ENCODE measurements at places on chromosomes 7 and 10.

DNA sequence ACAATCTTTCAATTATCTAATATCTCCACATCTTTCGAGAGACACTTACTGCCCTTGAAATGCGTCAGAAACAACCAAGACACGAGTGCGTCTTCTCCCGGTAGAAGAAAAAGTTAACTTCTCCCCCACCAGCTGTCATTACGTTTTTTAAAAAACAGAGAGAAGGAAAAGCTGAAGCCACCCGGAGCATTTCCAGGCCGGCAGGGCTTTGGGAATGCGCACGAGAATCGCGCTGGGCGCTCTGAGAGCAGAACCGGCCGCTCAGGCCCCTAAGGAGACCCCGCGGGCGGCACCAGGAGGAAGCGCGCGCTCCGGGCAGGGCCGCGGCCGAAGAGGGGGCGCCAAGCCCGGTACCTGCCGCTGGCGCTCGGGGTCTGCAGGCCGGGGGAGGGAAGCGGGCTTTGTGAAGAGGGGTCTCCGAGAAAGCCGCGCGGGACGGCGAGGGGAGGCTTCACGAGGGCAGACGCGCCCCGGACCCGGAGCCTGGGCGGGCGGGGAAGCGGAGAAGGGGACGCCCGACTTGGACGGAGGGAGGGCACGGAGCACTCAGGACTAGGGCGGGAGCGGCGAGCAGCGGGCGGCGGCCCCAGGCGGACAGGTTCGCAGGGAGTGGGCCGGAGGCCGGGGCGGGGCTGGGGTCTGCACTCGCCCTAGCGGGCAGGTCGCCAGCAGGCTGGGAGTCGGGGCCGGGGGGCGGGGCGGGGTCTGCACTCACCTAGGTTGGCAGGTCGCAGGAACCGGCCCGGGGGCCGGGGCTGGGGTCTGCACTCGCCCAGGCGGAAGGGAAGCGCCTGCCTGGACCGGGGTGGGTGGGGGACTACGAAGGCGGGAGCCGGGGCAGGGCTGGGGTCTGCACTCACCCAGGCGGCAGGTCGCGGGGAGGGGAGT is 932 bp downstream of the ESYT2 start:
- DNase-seq: no peak

DNA sequence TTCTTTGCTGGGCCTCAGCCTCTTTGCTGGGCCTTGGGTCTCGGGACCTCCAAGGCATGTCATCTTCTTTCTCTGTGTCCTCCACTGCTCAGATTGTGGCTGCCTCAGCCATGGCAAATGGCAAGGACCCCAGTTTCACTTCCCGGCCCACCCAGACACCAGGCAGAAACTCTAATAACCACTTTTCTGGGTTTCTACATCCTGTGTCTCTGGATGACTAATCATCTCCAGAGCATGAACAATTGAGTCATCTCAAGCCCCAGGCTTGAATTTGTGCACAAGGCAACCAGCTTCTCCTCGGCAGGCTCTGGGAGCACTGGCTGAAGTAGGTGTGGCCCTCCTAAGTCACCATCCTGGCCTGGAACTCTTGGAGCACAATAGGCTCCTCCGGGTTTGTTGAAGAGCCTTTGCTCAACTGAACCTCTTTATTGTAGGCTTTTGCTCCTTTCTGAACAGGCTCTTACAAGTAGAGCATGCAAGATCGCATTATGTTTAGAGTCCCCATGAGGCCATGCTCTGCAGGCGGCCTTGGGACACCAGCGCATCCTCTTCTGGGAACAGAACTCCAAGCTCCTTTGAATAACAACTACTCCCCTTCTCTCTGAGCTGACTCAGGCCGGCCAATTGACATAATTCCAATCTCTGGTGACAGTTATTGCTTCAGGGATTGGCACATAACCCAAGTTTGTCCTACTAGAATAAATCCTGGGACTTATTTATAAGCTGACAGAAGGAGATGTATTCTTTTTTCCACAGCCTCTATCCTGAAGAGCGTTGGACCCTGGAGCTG is 218.1 kb downstream of the WDR11 start:
- DNase-seq: no peak

DNA sequence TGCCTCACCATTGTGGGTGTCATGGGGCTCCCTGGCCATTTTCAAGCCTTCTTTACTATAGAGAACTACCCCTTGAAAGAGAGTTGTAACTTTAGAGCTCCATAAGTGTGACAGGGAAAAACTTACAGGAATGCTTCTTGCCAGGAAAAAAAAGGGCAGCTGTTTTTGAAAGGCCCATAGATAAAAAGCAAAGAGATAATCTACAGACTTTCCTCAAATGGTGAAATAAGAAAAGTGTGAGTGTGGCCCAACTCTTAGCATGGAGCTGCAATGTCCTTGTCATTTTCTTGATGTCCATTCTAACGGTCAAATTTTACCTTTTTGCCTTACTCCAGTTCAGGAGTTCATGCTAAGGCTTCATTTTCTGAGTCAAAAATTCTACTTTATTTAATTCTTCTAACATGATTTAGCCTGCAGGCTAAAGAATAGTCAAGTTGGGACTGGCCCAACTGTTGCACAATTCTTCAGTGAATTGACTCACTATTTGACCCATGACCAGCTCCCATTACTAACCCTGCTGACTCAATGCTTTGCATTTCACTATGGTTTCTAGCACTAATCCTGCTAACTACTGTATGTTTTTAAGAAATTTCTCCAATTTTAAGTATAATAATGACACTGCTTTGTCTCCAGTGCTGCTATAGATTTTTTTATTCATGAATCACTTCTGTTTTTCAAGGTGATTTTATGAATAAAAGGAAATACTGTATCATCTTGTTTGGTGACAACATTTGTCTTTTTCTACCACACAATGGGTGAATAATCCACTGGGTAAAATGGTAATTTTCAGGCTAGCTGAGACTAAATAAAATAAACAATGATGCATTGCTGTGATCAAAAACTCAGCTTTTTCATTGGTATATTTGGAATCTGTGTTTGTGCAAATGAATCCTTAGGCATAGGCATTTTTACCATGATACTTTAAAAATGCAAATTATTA is 41.4 kb upstream of the SGCE start:
- DNase-seq: peak; percentile 55

GRCh38 chr10:44774676-44775401 is 136.3 kb upstream of the TMEM72 start:
- no peak for DNase-seq

DNA sequence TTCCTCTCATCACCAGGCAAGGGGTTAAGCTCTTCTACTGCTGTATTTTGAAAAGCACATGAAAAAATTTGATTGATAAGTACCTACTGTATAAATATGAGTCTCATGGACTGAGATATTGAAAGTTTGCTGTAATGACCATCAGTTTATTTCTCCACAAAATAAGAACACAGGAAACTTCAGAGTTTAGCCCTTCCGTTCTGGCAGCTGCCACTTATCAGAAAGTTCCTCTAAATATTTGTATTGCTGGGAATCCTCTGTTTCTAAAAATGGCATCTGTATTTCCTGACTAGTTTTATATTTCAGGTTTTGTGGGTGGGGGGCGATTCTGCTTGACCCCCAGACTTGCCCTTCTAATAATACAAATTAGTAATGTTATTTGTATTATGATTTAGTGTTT is 92.0 kb downstream of the LYZL2 start:
- no peak for DNase-seq

DNA sequence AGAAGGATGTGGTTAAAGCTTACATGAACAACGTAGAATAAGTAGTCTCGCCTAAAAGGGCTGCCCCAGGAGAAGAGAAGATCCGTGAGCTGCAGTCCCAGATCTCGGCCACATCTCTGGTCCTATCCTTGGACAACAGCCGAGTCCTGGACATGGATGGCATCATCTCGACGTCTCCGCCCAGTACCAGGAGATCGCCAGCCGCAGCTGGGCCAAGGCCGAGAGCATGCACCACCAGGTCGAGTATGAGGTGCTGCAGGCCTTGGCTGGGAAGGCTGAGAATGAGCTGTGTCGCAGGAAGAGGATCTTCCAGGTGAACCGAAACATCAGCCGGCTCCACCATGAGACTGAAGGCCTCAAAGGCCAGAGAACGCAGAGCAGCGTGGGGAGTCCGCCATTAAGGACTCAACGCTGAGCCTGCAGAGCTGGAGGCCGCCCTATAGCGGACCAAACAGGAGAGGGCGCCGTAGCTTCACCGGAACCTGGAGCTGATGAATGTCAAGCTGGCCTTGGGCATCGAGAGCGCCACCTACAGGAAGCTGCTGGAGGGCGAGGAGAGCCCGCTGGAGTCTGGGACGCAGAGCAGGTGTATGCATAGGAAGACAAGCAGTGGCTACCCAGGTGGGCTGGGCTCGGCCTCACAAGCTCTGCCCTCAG is 22.2 kb downstream of the LIPK start:
- DNase-seq: no peak

DNA sequence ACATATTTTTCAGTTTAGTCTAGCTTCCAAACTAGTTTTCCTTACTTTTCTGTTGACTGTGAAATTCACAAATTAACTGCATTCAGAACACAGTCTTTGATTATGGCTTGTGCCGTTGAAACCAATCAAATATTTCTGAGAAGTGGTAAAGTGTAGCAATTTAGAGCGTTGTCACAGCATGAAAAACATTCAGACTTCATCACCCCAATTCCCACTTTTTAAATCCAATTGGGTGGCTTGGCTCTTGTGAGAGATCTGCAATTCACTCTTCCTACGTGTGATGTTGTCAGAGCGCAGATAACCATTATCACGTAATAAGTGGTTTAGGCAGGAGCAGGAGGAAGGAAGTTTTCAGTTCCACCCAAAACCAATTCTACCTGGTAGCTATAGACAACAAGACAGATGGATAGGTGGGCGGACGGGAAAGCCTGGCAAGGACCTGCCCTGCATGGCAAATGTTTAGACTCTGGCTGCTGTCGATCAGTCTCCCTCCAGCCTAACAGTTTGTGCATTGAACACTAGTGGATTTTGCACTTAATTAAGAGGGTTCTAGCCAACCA is 8.9 kb downstream of the COBL start:
- no peak for DNase-seq

DNA sequence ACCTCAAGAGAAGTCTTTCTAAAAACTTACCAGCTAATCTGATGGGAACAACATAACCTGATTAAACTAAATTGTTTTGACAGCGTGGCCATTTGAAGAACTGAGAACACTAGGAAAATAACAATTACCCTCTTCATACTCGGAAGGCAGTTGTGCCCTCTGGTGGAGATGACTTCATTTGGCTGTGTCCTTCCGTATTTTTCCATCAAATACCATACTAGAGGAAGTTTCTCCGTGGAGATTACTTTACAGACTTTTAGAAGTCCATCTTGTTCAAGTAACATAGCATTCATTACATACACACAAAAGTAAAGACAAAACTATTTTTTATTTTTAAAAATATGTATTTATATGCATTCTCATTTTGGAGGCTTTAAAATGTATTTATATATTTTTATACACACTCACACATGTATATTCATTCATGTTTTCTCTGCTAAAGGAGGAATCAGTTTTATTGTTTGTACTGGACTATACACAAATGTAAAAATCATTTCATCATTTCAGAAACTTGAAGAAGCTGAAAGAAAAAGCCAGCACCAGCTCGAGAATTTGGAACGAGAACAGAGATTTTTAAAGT is 25.2 kb downstream of the SMNDC1 start:
- DNase-seq: peak; percentile 72

DNA sequence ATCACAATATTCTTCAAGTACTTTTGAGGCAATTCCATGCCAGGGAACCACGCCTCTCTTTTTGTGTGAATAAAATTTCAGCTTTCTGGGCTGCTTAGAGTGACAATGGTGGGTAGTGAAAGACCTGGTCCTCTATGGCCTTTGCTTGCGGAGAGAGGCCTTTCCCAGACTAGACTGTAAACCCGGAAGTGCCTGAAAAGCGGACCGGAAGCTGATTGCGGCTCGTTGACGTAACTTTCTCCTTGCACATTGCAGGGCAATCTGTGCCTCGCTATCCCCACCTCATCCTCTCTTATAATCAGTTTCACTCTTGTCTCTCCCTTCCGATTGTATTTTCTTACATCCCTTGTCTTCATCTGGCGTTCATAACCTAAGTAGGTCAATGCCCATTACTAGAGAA is 310.4 kb downstream of the CAMK1D start:
- no peak for DNase-seq

DNA sequence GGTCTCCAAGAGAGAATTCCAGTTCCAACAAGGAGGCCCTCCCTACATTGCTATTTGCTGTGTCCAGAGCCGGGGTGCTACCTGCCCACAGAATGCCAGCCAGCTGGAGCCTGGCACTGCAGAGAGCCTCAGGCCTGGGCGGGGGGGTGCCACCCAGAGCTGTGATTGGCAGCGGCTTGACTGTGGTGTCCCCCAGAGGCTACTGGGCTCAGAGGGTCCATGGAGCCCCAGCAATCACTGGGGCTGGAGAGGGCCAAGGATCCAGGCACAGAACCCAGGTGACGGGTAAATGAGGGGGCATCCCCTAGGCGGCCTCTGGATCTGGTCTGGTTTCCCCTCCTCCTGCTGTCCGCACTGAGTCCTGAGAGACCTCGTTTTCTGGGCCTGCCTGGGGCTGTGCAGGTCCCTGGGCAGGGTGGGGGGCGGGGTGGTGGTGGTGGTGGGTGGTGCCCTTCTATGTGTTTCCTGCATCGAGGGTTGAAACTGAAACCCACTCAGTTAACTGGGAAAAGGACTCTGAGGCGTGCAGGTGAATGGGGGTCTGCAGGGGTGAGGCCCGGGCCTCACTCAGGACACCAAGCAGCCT is 12.6 kb downstream of the DPYSL4 start:
- no peak for DNase-seq

DNA sequence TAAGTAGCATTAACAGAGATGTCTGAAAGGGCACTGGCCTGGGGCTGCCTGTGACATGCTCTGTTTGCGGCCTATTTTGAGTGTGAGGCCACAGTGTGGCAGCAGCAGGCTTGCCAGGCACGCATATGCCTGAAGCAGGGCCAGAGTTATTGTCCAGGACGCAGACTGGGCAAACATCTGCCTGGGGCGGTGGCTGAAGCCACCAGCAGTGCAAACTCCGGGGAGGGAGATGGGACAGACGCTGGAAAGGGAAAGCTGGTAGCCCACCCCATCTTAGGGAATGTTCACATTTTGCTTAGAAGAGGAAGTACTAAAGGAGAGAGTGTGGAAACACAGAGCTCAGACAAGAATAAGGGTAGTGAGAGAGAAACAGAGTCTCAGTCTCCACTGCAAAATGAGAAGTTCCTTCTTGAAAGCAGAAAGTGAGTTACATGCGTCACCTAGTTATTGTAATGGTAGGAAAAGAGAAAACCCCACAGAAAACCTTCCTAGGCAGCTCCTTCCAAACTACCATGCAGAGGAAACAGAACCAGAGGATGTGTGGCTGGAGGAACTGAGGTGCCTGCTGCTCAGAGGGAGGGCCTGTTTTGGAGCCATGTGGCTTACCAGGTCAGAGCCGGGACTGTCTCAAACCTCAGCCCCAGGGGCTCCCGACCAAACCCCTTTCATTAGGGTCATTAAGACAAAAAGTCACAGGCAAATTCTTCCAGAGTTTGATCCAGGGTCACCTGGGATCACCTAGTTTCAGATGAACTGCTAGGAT is 14.5 kb downstream of the AKR1B1 start:
- no peak for DNase-seq

- no peak for DNase-seq
Measured at GRCh38 chr10:112713411-112713810, 236.6 kb upstream of the TCF7L2 start.

GRCh38 chr7:156119771-156120170 is 307.5 kb upstream of the SHH start:
- no peak for DNase-seq
